CD4-positive, alpha-beta T cell treated with Interleukin-10 for 1 hour (primary cell): ENCODE measurements at places on chromosomes 1 and 21.

DNA sequence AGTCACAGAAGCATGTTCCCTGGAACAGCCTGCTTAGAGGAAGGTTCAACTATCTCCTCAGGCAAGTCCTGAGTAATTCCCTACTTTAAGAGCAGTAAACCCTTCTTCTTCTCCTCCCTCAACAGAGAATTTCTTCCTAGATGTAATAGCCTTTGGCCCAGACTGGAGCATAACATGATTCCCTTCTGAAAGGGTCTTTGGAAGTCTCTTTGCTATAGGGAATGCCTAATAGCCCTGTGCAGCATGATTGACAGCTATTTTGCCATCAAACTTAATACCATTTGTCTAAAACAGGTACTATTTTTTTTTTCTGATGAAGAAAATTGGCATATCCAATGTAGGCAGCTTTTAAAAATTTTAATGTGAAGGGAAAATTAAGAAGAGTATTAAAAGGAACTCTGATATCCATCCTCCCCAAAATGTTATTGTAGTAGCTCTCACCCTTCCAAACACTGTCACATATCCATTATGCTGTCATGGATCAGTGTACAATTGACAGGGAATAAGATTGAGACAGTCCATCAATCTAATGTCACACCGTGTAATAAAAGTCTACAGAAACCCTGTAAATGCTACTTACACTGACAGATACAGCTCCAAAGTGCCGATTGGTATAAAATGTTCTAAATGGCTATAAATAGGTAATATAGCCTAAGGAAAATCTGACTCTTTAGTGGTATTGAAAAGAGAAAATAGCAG is 884.6 kb downstream of the TTLL7 start:
- no peak for DNase-seq

GRCh38 chr1:34763142-34763781 is 3.7 kb downstream of the GJB4 start:
- DNase-seq = no peak

DNA sequence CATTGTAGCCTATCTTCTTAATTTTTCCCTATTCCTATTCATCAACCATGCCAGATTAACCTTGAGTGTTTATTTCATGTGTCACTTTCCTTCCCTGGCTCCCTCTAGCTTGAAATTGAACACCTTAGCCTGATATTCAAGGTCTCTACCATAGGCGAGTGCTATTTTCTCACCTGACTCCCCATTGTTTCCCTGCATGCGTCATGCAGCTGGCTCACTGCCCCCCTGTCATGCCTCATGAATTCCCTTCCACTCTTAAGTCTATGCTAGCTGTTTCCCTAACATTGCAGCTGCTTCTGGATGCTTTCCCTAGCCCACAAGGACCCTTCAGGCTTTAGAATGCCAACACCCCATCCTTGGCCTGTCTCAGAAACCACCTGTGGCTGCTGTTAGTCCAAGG is 56.7 kb upstream of the CD1D start:
- DNase-seq = no peak

GRCh38 chr21:31258073-31258472 is 86.0 kb downstream of the TIAM1 start:
- no peak for DNase-seq

- no peak for DNase-seq
Observed at GRCh38 chr1:63713627-63714481, 60.0 kb upstream of the ROR1 start.

- peak; percentile 73 for DNase-seq
Observed at GRCh38 chr1:161139766-161140165, 7.3 kb upstream of the DEDD start.

- no peak for DNase-seq
Observed at GRCh38 chr1:244209955-244210354, 158.9 kb downstream of the ZBTB18 start.

GRCh38 chr1:184641894-184642293 is 112.8 kb downstream of the EDEM3 start:
- DNase-seq = no peak

- DNase-seq = no peak
Observed at GRCh38 chr1:10530281-10530740, 55.6 kb downstream of the PEX14 start.

GRCh38 chr1:199550199-199551065 is 477.1 kb upstream of the NR5A2 start:
- DNase-seq = no peak

DNA sequence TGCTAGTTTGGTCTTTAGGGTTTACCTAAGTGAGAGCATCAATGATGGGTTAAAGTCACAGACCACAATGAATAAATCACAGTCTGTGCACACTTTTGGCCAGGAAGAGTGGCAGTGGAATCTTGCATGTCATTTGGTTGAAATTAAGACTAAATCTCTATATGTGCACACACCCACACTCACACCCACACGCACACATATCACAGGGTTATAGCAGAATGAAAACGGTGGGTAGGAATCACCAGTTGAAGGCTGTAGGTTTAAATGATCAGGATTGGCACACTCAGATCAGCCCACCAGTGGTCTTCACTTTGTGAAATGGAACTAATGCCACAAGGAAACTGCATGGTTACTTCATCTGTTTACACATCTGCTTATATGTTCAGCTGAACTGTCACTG is 97.6 kb upstream of the ADAR start:
- no peak for DNase-seq

- no peak for DNase-seq
Observed at GRCh38 chr1:247077213-247077612, 1.4 kb downstream of the ZNF670 start.

DNA sequence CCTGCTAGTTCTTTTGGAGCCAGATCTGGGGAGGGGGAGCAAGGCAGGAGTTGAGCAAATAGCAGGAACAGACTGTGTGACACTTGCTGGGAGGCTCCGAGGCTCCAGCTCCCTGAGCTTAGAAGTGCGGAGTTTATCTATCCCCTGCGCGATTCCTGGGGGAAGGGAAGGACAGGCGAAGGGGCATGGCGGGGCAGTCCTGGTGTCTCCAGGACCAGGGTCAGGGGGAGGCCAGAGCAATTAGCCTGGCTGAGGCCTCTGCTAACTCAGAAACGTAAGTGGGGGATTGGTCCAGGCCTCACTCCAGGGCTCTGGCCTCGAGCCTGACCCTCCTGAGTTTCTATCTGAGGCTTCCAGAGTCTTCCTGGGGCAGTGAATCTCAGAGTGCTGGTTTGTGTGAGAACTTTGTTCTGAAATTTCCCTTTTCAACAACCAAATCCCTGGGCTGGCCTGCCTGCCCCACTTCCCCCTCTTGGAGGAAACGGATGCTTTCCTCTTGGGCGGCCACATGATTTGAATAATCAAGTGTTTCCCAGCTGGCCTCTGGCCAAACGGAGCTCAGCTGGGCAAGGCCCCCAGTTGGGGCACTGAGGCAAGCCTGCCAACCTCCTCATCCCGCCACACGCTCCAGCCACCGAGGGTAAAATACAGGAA is 15.6 kb downstream of the ALPL start:
- no peak for DNase-seq

GRCh38 chr1:235127203-235127602 is 1.4 kb downstream of the TOMM20 start:
- no peak for DNase-seq

- no peak for DNase-seq
Observed at GRCh38 chr1:214417545-214418210, 133.7 kb downstream of the PTPN14 start.

GRCh38 chr1:23589585-23589986 is 30.3 kb upstream of the ID3 start:
- no peak for DNase-seq

DNA sequence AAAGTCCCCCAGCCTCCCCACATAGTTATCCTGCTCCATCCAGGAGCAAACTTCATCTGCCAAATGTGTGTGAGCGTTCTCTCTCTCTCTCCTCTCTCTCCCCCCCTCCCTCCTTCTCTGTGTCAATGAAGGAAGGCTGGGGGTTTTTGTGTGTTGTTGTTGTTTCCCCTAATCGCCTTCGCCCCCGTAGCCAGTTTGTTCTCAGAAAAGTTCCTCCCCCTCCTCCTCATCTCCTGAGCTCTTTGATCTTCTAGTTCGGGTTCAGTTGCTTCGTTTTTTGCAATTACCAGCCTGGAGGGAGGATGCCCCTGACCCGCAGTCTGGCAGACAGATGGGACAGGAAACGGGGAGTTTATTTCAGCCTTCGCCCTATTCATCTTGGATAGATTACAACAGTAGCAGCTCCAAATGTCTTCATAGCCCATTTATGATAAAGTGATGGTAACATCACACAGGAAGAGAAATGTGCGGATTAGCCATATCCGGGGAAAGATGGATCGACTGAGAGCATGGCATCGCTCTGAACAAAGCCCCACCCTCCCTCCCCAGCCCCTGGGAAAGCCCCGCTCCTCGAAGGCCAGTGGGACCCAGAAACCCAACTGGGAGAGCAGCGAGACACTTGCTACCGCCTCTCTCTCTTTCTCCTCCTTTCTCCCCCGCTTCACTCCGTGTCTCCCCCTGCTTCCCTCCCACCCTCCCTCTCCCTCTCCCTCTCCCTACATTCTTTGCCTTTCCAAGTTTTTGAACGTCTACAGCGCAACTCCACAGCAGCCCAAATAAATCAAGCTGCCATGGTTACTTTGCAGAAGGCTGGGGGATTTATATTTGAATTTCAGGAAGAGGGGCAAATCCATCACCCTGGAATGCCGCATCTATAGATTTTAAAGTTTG is 139.7 kb upstream of the ARHGEF16 start:
- no peak for DNase-seq

DNA sequence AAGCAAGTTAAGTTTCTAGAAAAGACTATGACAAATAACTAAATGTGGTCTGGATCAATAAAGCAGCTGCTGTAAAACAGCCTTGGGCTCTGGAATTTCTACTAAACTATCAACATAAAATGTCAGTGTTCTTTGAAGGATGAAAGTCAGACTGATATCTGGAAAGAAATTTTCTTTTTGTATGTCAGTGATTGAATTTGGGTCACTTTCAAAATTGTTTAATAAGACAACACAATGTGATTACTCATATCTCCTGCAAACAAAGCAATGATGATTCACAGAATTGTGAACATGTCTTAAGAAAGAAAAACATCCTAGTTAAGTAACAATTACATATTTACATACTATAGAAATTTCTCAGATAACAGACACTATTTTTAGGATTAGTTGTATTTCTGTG is 826.4 kb downstream of the PLA2G4A start:
- no peak for DNase-seq

DNA sequence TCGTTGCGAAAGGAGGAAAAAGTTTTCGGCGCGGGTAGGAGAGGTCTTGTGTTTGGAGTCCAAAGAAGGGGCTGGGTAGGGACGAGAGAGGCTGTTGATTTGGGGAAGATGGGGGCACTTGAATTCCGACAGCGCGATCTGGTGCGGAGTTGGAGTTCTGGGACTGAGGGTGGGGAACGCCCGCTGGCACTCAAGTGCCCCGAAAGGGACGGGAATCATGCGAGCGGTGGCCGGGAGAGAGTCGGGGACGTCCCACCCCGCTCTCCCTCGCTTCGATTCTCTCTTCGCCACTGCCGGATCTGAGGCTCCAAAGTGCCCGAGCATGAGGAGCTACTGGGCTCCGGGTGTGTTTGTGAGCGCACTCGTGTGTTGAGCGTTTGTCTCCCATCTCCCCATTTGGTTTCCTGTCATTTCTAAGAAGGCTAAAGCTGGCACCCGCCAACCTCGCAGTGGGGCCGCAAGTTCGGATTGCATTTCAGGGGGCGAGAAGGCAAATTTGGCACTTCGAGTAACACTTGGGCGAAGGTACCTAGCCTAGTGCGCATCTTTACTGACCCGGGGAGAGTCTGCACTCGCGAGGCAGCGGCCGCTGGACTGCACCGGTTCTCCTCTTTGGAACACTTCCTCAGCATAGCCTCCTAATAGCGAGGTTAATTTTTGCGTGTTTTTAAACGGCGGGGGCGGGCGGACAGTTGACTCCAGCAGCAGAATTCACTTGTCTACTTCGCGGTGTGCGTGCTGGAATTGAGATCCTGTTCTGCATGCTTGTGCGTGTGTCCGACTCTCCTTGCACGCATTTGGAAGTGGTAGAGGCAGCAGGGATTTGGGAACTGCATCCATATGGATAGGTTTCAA is 1.2 kb downstream of the CHRM3 start:
- DNase-seq = no peak

DNA sequence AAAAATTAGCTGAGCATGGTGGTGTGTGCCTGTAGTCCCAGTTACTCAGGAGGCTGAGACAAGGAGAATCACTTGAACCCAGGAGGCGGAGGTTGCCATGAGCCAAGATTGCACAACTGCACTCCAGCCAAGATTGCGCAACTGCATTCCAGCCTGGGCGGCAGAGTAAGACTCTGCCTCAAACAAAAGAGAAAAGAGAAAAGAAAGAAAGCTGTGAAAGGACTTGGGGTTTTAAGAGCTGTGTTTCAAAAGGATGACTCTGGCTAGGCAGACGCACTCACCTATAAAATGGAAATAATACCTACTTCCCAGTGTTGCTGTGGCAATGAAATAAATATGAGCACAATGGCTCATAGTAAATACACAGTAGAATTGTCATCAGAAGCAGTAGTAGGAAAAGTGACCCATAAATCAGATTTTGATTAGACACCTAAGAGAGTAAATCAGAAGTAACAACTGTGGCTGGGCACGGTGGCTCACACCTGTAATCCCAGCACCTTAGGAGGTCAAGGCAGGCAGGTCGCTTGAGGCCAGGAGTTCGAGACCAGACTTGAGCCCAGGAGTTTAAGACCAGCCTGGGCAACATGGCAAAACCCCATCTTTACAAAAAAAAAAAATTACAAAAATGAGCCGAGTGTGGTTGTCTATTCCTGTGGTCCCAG is 45.9 kb upstream of the PUM1 start:
- no peak for DNase-seq

DNA sequence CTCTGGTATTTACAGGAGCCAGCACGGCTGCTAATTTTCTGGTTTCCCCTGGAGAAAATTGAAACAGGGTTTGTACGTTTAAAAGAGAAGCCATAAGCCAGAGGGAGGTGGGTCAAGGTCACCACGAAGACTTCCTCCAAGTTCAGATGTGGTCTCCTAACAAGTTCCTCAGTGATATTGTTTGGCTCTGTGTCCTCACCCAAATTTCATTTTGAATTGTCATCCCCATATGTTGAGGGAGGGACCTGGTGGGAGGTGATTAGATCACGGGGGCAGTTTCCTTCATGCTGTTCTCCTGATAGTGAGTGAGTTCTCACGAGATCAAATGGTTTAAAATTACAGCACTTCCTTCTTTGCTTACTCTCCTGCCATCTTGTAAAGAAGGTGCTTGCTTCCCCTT is 295.4 kb upstream of the DAB1 start:
- no peak for DNase-seq

DNA sequence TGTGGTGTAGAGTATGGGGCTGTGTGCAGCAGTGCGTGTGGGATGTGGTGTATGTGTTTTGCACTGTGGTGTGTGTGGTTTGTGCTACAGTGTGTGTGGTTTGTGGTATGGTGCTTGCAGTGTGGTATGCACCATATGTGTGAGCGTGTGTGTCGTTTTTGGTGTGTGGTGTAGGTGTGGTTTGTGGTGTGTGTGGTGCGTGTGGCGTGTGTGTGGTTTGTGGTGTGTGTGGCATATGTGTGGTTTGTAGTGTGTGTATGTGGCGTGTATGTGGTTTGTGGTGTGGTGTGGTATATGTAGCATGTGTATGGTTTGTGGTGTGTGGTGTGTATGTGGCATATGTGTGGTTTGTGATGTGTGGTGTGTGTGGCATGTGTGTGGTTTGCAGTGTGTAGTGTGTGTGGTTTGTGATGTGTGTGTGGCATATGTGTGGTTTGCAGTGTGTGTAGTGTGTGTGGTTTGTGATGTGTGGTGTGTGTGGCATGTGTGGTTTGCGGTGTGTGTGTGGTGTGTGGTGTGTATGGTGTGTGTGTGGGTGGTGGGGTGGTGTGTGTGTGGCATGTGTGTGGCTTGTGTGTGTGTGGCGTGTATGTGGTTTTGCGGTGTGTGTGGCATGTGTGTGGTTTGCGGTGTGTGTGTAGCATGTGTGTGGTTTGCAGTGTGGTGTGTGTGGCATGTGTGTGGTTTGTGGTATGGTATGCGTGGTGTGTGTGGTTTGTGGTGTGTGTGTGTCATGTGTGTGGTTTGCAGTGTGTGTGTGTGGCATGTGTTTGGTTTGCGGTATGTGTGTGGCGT is 53.5 kb upstream of the TRAPPC10 start:
- peak; percentile 39 for DNase-seq
